Suppressor macrophage (primary cell): ENCODE measurements at places on chromosomes 5 and 9.

DNA sequence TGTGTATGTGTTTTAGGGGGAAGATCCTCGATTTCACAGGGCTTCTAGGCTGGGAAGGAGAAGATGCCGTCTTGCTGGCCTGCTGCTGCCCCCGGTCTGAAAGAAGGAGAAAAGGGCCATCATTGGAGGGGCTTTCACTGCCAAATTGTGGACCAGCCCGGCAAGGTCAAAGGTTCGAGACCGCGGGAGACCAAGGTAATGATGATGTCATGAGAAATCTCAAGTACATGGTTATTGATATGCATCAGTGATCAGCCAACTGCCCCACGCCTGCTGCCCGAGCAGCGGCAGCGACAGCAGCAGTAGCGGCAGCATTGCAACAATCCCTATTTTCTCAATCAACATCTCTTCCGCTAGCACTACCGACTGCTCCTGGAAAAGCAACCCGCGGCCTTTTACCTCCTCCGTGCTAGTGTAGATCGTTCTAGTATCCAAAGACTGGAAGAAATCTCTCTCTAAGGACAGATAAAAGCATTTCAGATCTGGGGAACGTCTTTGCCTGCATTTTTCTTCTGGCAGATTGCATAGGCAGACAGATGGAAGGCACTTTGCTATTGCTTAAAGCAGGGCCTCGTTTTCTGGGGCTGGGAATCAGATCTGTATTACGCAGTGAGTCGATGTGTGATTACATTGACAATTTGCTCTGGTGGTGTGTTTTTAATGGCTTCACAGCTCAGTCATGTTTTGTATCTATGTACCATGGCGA lies 215.3 kb downstream of the MEF2C start:
- no peak for DNase-seq

DNA sequence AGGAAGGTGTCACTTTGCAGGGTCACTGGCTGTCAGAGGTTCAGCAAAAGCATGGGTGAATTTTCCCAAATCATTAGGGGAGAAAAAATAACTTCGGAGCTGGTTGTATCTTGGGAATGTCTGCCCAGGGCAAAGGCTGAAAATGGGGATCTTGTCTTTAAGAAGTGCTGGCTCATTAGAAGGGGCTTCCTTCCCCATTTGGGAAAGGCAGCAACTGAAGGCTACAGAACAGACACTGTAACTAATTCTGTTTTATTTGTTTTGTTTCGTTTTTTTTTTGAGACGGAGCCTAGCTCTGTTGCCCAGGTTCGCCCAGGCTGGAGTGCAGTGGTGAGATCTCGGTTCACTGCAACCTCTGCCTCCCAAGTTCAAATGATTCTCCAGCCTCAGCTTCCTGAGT lies 70.3 kb upstream of the PCA3 start:
- DNase-seq: peak; percentile 76

DNA sequence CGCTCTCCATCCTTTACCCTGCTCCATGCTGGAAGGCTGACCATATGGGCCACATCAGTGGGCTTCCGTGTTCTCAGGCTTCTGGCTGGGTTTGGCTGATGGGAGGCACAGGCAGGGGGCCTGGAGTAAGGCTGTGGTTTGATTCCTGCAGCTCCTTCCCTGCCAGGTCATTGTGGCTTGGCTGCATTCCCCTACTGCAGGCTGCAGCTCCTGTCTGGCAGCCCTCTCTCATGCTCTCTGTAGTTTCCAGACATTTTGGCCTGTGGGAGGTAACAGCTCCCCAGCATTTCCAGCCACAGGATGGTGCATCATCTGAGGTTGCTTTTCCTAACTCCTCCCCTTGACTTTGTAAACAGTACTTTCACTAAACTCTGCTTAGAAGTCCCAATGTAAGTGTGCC lies 102.0 kb upstream of the PTPN3 start:
- no peak for DNase-seq

DNA sequence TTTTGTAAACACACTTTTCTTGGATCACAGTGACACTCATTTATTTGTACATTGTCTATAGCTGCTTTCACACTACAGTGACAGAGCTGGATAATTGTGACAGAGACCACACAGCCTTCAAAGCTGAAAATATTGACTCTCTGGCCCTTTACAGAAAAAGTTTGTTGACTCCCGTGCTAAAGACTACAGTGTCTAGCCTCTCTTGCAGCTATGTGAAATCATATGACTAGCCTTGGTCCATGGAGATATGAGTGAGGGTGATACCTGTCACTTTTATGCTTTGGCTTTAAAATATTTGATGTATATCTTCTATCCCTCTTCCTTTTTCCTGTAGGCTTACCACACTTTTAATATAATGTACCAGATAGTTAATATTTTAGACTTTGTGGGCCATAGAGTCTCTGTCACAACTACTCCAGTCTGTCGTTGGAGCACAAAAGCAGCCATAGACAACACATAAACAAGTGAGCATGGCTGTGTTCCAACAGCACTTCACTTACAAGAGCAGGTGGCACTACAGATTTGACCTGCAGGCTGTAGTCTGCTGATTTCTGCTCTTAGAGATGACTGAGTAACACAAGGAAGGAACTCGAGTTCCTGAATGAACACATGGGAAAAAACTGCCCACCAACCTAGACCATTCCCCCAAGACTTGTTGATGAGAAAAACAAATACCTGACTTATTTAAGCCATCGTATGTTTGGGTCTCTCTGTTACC lies 73.5 kb upstream of the ANKRD55 start:
- DNase-seq: no peak

DNA sequence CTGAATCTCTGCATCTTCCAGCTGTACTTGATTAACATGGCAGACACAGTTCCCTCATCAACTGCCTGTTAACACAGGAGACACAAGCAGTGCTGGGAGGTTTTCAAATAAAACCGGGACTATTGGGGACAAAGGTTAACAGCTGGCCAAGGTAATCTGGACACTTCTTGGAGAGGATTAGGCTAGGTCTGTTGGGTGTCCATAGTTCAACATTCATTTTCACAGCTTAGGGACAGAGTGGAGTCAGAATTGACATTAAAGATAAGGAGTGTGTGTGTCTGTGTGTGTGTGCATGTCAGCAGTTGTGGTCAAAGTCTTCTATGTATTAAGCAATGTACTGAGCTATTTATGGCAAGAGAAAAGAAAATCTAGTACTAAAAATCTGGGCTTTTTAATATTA lies 216.2 kb downstream of the MED10 start:
- DNase-seq: no peak

DNA sequence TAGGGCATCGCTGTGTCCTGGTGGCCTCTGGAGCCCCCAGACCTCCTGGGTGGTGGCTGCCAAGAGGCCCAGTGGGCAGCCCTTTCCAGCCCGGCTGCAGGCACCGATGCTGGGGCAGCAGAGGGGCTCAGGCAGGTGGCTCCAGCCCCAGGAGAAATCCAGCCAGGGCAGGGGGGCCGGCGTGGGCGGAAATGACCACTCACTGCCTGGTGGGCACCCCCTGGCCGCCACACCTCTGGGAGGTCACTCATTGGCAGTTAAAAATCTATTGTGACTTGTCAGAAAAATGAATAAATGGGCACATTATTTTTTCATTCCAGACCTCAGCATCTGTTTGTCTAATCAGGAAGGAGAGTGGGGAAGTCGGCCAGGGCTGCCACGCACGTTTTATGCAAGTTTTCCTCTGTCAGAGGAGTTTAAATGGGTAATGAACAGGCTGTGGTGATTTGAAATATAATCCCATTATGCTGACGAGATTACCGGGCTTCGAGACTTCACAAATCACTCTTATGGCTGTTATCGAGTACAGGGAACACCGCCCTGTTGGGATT lies 171.9 kb downstream of the GAPVD1 start:
- no peak for DNase-seq

- no peak for DNase-seq
These were observed 35.1 kb upstream of the ORM1 start for GRCh38 chr9:114287763-114288192.

GRCh38 chr9:2808105-2808504 lies 35.8 kb downstream of the PUM3 start:
- no peak for DNase-seq

DNA sequence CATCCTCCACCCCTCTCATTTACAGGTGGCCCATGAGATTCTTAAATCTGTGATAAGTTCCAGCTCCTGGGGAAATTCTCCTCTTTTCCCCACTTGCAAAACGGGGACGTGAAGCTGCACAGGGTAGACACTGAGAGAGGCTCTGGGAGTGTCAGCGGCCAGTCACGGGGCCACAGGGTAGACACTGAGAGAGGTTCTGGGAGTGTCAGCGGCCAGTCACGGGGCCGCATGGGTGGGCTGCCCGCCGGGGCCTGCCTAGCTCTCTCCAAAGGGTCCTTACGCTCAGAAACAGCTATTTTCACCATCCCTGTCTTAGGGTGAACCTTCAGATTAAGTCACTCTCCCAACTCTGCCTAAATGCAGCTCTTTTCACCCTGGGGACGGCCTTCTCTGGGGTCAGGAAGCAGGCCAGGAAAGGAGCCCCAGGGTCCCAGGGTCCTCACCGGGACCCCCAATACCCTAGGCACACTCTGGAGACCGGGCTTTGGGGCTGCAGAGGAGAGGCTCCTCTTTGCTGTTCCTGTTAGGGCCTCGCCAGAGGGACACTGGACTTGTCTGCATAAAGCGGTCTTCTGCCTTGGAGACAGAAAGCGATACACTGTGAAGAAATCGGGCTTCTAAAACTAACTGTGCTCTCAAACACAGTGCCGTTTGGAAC lies 1.5 kb downstream of the FAM78A start:
- DNase-seq: peak; percentile 90

- DNase-seq: no peak
These were observed 36.3 kb downstream of the CXXC5 start for GRCh38 chr5:139684350-139684880.

- no peak for DNase-seq
These were observed 18.3 kb downstream of the LAMC3 start for GRCh38 chr9:131027048-131027871.

- no peak for DNase-seq
These were observed 11.5 kb upstream of the SSBP2 start for GRCh38 chr5:81762401-81762800.

DNA sequence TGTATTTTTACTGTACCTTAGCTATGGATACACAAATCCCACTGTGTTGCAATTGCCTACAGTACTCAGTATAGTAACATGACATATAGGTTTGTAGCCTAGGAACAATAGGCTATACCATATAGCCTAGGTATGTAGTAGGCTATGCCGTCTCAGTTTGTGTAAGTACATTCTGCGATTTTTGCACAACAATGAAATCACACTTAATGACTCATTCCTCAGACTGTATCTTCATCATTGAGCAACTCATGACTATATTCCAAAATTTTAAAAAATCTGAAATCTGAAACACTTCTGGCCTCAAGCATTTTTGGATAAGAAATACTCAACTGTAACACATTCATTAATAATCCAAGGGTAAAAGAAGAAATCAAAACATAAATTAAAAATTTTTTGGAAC lies 666.8 kb upstream of the GRAMD2B start:
- no peak for DNase-seq

DNA sequence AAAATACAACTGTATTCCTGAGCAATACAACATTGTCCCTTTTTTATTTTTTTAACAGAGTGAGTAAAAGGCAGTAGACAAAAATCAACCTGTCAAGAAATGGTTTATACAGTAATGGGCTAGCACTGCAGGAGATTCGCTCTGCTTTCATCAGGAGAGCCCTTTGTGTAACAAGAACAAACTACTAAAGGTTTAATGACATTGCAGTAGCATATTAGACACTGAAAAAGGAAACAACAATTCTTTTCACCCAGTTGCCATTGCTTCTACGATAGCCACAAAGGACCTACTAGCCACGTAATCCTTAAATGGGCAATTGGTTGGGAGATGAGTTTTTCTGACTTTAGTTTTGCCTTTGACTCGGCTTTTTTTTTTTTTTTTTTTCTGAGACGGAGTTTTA lies 319.8 kb upstream of the TRPM3 start:
- DNase-seq: no peak

DNA sequence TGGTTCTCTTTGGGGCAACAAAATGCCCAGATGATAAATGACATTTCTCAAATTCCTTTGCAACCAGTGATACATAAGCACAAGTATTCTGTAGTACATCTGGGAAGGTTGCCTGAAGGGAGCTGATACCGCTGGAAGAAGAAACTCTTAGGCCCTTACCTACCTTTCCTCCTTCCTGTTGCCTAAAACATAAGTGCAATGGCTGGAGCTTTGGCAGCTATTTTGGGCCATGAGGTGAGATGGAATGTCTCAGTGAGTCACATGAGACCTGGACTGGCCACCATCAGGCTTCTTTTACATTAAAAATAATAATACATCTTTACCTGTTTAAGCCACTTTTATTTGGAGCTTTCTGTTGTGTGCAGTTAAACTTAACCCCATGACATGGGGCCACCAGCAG lies 11.2 kb upstream of the ADGRD2 start:
- no peak for DNase-seq

- DNase-seq: no peak
These were observed 129.4 kb downstream of the LPAR1 start for GRCh38 chr9:110908894-110909293.

GRCh38 chr5:145245354-145245753 lies 589.8 kb downstream of the PRELID2 start:
- no peak for DNase-seq

DNA sequence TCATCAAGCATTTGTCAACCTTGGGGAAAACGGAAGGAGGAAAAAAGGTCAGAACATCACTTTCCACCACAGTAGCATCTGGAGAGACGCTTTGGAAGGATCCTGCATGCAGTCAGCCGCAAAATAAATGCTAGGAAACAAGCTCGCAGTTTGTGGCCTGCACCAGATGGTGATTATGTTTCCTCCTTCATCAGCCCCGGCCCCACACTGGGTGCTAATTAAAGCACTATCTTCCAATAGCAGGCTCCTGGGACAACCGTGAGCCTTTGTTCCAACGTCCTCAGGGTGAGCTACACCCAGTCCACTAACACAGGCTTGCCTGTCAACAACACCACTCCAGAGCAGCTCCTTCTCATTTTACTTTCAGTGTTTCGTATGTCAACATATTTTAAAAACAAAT lies 64.0 kb downstream of the RNF130 start:
- no peak for DNase-seq

- no peak for DNase-seq
These were observed 194.9 kb downstream of the ATP10B start for GRCh38 chr5:160657068-160657507.

DNA sequence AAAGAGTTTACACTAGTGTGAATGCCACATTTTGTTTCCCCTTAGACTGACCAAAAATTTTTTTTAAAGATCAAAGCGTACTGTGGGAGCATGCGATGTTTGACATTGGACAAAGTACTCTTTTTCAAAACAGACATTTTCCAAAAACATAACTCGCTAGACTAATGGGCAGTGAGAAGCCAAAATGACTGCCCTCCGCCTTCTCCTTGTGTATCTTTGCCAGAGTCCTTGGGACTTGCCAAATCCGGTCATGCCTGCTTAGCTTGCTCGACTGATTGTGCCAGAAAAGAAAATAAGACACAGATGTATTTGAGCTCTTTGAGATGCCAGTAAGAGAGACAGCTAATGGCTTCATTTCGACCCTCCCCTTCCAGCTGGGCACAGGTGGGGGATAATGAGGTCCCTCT lies 157.5 kb downstream of the MAPKAP1 start:
- DNase-seq: no peak

- DNase-seq: no peak
These were observed 119.0 kb upstream of the KLF9 start for GRCh38 chr9:70533492-70533891.
